ENCODE measurements at places on chromosomes 13 and 19. TPM values are rescaled to one million over a fixed set of nuclear protein-coding genes. Genes with fewer than 3 reads are reported as not detected.

AZU1 gene
- not detected for total RNA-seq

JAK3 gene
- 0.31 TPM for total RNA-seq

DCUN1D2 gene
- 17.1 TPM for total RNA-seq

CPB2 gene
- not detected for total RNA-seq

NAT14 gene
- total RNA-seq = 34.9 TPM

KRTDAP gene
- total RNA-seq = not detected

ZNF541 gene
- not detected for total RNA-seq

HPN gene
- total RNA-seq = 3.0 TPM

FPR3 gene
- total RNA-seq = not detected

ZNF296 gene
- total RNA-seq = 1.5 TPM

TMEM38A gene
- total RNA-seq = 10.1 TPM

S1PR4 gene
- not detected for total RNA-seq

URAD gene
- total RNA-seq = not detected

WDR87 gene
- total RNA-seq = not detected

AP2S1 gene
- 544 TPM for total RNA-seq

ACP7 gene
- not detected for total RNA-seq

RDH8 gene
- not detected for total RNA-seq

MISP3 gene
- total RNA-seq = 0.37 TPM

GRK1 gene
- total RNA-seq = not detected

ZNF552 gene
- 22.3 TPM for total RNA-seq

EDNRB gene
- total RNA-seq = not detected

KLK14 gene
- total RNA-seq = not detected

IGFL3 gene
- total RNA-seq = not detected

SPRED3 gene
- 0.13 TPM for total RNA-seq

ATP7B gene
- total RNA-seq = 7.6 TPM

ZFP28 gene
- total RNA-seq = not detected

SPACA4 gene
- total RNA-seq = 3.4 TPM

KLF5 gene
- total RNA-seq = 129 TPM

DPP9 gene
- 72.8 TPM for total RNA-seq

LRP3 gene
- total RNA-seq = not detected

CABP5 gene
- total RNA-seq = not detected

MTUS2 gene
- total RNA-seq = 0.05 TPM

CD37 gene
- not detected for total RNA-seq

FUT1 gene
- 6.3 TPM for total RNA-seq

TLE6 gene
- 0.48 TPM for total RNA-seq

PRX gene
- total RNA-seq = 1.3 TPM

NTN5 gene
- total RNA-seq = not detected

TRPM4 gene
- 33.7 TPM for total RNA-seq

SKA3 gene
- total RNA-seq = 22.6 TPM

ZNF442 gene
- total RNA-seq = 0.05 TPM

TSSK6 gene
- 1.3 TPM for total RNA-seq
